NCI-H774 (cell line): ENCODE measurements at places on chromosomes 13 and 19.

- DNase-seq, result no peak
Observed at GRCh38 chr13:101751488-101751887, 299.0 kb downstream of the ITGBL1 start.

- DNase-seq, result no peak
Observed at GRCh38 chr19:48433337-48433736, 12.4 kb upstream of the GRWD1 start.

- DNase-seq, result no peak
Observed at GRCh38 chr13:25503856-25504255, 132.1 kb downstream of the ATP8A2 start.

GRCh38 chr13:109389892-109390345 is 396.5 kb downstream of the IRS2 start:
- DNase-seq, result no peak

GRCh38 chr19:14555918-14556661 is 15.8 kb downstream of the NDUFB7 start:
- DNase-seq, result no peak

GRCh38 chr13:113836768-113837559 is 26.9 kb downstream of the GAS6 start:
- DNase-seq, result no peak

DNA sequence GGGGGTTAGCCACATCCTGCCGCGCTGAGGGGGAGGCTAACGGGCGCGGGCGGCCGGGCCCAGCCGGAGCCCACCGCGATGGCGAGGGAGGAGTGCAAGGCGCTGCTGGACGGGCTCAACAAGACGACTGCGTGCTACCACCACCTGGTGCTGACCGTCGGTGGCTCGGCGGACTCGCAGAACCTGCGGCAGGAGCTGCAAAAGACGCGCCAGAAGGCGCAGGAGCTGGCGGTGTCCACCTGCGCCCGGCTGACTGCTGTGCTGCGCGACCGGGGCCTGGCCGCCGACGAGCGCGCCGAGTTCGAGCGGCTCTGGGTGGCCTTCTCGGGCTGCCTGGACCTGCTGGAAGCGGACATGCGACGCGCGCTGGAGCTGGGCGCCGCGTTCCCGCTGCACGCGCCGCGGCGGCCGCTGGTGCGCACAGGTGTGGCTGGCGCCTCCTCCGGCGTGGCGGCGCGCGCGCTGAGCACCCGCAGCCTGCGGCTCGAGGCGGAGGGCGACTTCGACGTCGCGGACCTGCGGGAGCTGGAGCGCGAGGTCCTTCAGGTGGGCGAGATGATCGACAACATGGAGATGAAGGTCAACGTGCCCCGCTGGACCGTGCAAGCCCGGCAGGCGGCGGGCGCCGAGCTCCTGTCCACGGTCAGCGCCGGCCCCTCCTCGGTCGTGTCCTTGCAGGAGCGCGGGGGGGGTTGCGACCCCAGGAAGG is 692 bp downstream of the RGS9BP start:
- DNase-seq, result peak; percentile 12
